Brain microvascular endothelial cell (primary cell): ENCODE measurements at places on chromosomes 5 and 9.
A peak's percentile ranks its signal among the peaks of the same experiment; 100 is the strongest.

GRCh38 chr9:105457560-105458294 lies 9.9 kb downstream of the FSD1L start:
- DNase-seq = no peak

GRCh38 chr5:492314-492893 lies 31.8 kb downstream of the SLC9A3 start:
- DNase-seq = no peak

- DNase-seq = no peak
Observed at GRCh38 chr5:86686046-86686445, 68.3 kb downstream of the COX7C start.

DNA sequence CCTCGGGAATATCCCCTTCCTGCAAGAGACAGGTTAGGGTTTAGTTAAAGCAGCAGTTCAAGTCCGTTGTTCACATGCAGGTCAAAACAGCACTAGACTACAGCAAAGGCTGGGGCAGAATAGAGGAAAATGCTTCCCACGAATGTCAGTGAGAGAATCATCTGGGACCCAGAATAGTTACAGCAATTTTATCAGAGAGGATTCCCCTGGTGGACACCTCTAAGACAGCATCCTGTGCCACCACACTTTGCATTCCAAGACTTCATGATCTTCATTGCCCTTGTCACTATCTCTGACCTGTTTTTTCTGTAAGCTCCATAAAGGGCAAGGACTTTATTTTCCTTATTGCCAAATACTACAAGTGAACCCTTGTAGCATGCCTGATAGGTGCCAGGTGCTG lies 12.9 kb downstream of the GRXCR2 start:
- DNase-seq = no peak

GRCh38 chr5:57676222-57677098 lies 193.8 kb upstream of the ACTBL2 start:
- no peak for DNase-seq

GRCh38 chr9:3288686-3289085 lies 237.1 kb downstream of the RFX3 start:
- DNase-seq = no peak

GRCh38 chr5:166710271-166710670 lies 1581.2 kb upstream of the WWC1 start:
- no peak for DNase-seq

GRCh38 chr9:121075251-121076036 lies 689 bp downstream of the CNTRL start:
- DNase-seq = no peak

DNA sequence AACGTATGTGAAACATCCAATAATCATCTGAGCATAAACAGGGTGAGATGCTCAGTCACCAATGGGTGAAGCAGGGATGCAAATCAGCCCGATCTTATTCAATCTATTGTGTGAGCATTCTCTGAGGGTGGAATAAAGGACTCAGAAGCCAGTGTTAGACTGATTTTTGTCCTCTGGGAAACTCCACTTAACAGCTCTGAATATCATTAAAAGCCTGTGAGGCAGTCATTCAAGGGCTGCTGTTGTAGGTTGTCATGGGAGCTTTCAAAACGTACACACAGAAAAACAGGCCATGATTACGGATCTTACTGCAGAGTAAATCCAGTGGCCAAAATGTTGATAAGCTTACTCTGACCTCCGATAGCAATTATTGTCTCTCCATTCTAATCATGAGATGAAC lies 266.5 kb upstream of the EFNA5 start:
- DNase-seq = no peak

- no peak for DNase-seq
Observed at GRCh38 chr9:1051210-1051583, 1.0 kb downstream of the DMRT2 start.

GRCh38 chr9:81211741-81212140 lies 477.6 kb downstream of the TLE1 start:
- no peak for DNase-seq

- DNase-seq = peak; percentile 78
Observed at GRCh38 chr5:40223884-40224402, 455.8 kb upstream of the PTGER4 start.

DNA sequence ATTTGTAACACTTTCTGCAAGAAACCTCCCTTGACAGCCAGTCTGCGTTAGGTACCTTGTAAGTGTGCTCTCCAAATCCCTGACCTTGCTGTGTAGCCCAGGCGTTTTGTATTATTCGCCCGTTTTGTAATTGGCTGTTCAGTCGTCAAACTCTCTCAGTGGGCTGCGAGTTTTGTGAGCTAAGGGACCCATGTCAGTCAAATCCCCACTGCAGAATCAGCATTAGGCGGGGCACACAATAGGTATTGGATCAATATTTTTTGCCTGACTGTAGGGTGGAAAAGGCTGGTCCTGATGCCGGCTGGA lies 665 bp downstream of the DNAJC18 start:
- DNase-seq = no peak

- DNase-seq = peak; percentile 30
Observed at GRCh38 chr9:83281306-83282255, 218.6 kb upstream of the RASEF start.

DNA sequence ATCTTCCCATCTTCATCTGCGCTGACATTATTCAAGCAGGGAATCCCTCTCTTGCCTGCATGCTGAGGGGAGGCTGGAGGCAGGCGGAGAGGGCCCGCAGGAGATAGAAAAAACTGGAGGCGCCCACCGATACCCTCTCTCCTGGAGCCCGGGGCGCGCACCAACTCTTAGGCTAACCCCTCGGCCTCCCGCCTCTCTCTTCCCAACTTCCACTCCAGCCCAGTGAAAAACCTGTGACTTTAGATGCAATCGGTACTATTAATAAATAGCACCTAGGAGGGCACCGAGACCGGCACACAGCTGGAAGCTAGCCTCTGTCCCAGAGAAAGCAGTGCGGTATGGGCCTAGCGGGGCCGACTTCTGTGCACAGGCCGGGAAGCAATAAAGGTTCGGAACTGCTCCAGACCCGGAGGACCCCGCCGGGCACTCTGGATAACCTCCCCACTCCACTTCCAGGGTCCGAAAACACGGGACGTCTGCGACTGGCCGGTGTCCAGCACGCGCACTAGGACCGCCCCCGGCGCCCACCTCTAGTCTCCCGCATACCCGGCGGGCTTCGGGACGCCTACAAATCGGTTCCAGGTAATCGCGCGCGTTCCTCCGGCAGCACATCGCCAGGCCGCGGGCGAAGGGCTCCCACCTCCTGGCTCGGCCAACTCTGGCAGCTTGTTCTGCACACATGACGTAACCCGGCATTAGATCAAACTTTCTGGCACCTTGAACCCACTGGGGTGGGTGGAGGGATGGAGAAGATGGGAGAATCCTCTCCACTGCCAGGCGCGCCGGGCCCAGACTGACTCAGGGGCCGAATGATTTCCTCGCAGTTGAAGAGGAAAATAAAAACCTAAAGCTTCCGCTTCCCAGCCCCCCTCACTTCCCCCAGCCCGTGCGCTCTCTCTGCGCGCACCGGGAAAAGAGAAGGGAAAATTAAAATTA lies 1.4 kb downstream of the EFNA5 start:
- peak; percentile 22 for DNase-seq

DNA sequence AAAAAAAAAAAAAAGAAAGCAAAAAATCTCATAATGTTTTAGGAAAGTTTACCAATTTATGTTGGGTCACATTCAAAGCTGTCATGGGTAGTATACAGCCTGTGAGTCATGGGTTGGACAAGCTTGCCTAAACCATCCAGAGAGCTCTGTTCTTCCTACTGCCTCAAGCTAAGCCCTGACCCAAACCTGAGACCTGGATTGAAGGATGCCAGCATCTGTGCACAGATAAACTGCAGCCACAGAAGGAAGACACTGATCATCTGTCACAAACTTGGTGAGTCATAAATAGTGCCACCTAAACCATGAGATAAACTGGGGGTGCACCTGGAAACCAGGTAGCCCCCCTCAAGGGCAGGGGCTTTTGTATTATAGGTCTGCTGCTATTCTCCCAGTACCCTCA lies 31.0 kb downstream of the CSF2 start:
- no peak for DNase-seq

DNA sequence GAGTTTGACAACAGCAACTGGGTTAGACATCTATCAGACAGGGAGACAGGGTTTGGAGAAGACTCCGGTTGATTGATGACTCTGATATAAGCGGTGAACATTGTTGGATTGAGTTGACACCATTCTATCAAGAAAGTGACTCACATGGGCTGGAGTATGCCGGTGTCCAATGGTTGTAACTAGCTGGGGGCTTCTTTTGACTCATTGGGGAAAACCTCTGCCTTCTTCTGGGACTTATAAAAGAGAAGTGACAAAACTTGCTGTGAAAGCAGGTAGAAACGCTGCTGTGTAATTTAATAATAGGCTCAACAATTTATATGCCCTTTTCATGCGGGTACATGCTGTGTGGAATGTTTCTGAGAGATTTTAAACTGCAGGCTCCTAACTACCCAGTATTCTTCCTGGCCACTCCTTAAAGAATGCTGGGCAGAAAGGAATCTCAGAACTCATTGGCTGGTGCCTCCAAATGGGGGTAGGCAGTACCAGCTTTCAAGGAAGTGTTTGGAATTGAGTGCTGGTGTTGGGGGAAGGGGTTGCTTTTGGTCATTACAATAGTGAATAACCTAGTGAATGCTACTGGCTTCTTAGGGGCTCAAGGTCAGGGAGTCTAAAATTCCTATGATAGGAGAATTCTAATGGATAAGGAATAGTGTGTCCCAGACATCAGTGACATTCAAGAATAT lies 43.9 kb downstream of the FYB1 start:
- no peak for DNase-seq

DNA sequence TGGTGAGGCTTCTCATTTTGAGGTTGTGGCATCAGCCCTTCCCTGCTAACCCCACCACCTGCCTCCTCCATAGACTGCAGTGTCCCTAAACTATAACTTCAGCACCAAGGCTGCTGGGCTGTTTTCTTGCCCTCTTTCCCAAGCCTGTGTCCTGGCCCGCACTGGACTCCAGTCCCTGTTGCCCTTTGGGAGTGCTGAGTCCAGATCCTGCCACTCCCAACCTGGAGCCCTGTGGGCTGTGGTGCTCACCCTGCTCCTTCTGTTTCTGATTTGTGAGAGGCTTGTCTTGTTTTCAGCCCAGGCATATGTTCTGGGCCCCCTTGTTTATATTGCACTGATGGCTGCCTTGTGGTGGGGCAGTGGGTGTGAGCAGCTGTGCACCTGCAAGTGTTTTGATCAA lies 39.7 kb upstream of the RNU6ATAC start:
- no peak for DNase-seq

GRCh38 chr5:55601204-55601618 lies 66.4 kb upstream of the PLPP1 start:
- DNase-seq = peak; percentile 81

GRCh38 chr5:146640285-146640896 lies 124.4 kb upstream of the GPR151 start:
- no peak for DNase-seq

- DNase-seq = peak; percentile 1
Observed at GRCh38 chr5:129631961-129632360, 115.9 kb upstream of the MINAR2 start.

GRCh38 chr5:169637085-169637548 lies at the start of gene DOCK2:
TSS of gene DOCK2 (plus strand) at chr5:169637275. CDS start at chr5:169637327, 52 bp downstream.
- DNase-seq = no peak
